ENCODE measurements at places on chromosomes 5 and 9.

DNA sequence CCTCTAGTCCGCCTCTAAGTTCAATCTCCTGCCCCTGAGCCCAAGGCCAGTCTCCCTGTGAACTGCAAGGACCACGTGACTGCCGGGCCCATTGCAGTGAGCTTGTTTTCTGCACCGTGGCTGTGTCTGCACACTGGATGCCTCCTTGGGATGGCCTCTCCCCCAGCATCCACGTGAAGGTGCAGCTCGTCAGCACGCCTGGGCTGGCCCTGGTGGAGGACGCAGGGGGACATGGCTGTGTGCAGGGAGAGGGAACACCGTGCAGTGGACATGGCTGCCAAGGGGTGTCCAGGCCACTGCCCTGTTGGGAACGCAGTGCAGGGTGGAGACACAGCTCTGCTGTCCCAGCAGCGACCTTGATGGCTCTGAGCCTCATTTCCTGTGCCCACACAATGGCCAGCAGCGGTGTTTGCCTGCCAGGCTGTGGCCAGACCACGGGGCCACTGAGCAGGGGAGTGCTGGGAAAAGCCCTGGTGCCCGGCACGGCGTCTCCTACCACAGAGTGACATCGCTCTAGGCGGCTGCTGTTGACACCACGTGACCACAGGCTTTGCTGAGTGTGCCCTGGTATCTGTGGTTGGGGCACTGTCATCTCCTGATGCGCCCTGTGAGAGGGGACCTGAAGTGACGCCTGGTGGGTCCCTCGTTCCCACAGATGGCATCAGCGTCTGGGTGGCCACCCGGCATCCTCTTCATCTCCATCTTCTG lies 26.9 kb upstream of the EXOC3 start:
- no peak for DNase-seq

DNA sequence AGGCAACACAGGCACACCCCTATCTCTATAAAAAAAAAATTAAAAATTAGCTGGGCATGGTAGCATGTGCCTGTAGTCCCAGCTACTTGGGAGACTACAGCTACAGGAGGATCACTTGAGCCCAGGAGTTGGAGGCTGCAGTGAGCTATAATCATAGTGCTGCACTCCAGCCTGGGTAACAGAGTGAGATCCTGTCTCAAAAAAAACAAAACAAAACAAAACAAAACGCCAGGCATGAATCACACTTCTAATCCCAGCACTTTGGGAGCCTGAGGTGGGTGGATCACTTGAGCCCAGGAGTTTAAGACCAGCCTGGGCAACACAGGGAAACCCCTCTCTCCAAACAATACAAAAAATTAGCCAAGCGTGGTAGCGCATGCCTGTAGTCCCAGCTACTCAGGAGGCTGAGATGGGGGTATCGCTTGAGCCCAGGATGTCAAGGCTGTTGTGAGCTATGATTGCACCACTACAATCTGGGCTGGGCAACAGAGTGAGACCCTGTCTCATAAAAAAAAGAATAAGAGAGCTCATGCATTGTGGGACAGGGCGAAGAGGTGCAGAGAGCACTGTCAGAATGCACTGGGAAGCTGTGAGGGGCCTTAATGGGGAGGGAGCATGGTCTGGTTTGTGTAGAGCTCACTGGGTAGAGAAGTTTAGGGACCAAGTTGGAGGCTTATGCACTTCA lies 8.4 kb upstream of the SAP30L start:
- no peak for DNase-seq

DNA sequence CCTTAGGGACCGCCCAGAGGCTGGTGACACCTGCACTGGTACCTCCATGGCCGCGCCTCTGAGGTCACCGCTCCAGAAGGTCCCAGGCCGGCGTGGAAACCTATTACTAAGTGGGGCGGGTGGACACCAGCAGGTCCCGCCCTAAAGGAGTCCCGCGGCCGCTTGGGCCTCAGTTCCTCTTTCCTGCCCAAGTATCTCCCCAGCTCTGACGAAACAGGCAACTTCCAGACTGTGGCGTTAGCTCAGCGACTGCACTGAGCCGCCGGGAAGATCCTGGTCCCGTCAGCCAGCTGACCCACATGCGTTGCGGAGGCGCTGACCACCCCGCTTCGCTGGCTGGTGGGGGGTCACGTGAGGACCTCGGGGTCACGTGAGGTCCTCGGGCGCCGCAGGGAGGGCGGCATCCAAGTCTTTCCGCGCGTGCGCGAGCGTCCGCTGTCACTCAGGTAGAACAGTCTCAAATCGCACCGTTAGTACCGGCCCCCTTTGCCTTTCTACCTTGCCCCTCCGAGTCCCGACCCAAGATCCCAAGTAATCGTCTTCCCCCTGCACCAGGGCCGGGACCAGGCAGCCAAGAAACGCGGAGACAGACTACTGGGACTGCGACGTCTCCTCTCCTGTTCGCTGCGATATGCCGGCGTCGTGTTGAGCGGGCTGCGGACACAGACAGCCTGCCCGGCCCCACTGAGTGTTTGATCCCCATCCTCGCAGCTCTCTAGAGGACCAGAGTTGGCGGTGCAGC lies 53.7 kb upstream of the KDM4C start:
- peak; percentile 98 for DNase-seq

DNA sequence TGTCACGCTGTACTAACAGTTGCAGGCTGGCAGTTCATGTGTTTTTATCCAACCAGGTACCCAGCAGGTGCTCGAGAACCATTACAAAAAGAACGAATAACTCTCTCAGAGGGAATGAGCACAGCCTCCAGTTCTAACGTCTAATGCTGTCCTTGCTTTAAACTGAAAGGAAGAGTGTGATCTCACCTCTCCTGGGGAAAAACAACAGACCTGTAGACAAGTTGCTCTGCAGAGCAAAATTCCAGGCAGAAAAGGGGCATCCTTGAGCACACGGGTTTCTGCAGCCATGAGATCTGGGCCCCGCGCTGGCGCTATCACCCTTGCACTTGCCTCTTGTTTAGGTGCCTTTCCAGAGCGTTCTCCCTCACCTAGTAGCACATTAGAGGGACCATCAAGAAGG lies 92.5 kb upstream of the DNAH5 start:
- no peak for DNase-seq

DNA sequence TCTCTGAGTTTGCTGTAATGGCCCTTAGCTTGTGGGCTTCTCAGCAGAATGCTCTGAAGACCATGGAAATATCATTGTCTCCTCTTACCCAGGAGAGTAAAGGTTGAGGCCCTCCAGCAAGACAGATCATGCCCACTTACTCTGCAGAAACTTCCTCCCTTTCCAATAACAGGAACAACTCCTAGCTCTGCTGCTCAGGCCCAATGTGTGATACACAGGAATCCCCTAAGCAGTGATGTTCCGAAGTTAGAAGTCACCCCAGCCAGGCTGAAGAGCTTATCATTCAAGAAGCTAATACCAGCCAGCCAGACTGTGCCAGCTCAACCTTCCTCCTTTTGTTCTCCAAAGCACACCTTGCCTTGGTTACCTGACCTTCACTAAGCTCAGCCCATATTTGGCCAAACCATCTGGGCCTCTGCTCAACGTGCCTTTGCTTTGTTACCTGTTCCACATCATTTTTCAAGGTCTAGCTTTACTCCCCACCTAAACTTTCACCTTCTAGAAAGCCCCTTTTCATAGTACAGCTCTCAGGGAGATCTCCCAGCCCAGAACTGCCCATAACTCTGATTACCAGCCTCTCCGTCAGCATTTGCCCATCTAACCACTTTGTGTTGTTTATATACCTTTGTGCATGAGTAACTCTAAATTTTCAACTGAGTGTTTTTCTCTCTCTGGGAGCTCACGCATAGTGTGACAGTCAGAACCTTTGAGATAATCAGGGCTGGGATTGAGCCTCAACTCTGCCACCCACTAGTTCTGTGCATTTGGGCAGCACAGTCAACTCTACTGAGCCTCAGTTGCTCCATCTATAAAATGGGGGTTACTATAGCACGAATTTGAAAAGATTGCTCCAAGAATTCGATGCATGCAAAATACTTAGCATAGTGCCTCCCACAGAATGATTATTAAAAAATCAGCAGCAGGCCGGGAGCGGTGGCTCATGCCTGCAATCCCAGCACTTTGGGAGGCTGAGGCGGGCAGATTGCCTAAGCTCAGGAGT lies 107.6 kb upstream of the CPEB4 start:
- peak; percentile 44 for DNase-seq

- DNase-seq, result peak; percentile 90
These were observed 8.2 kb upstream of the ELL2 start for GRCh38 chr5:95969651-95970358.

DNA sequence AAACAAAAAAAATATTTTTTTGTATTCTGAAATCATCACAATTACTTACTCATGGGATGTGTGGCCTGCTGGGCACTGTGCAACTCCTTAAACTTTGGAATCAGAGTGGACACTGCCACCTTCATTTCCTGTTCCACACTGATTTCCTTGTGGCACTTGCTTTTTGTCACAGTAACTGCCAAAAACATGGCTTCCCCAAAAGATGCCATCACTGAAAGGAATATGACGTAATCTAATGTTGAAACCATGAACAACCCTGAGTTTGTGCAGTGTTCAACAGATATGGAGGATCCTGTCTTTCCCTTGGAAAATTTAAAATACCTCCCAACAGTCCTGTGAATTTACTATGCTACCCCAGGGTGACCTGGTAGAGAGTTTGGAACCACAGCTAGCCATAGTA lies 12.6 kb upstream of the IL12B start:
- peak; percentile 73 for DNase-seq

DNA sequence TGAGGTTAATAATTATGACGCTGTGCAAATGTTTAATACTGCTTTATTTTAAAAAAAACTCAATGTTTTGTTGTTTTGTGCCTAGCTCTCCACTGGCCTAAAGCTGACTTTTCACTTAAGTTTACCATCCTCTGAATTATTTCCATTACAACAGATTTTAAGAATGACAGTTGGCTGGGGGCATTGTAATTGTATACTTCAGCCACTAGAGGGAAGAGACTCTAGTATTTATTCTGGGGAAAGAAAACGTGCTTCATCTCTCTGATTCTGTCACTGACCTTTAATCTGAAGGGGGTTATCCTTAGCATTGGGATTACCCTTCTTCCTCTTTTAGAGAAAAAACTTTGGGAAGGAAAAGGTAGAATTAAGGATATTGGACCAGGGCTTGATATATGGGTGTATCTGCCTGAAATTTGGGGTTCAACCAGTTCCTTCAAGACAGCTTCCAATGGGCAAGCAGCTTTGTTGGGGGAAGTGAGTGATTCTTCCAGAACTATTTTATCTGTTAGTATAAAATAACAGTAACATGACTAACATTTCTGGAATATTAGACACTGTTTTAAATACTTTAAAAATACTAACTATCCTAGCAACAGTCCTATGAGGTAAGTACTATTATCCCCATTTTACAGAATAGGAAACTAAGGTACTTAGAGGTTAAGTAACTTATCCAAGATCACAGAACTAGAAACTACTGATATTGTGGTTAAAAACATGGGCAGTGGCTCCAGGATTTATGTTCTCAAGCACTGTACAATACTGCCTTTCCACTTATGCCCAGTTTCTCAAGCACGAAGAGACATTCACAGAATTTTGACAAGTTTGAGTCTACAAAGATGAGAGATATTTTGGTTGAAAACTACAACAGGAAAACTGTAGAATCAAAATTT lies 208.4 kb downstream of the CD180 start:
- peak; percentile 32 for DNase-seq

GRCh38 chr5:112253478-112254250 lies 165.4 kb downstream of the EPB41L4A start:
- no peak for DNase-seq

DNA sequence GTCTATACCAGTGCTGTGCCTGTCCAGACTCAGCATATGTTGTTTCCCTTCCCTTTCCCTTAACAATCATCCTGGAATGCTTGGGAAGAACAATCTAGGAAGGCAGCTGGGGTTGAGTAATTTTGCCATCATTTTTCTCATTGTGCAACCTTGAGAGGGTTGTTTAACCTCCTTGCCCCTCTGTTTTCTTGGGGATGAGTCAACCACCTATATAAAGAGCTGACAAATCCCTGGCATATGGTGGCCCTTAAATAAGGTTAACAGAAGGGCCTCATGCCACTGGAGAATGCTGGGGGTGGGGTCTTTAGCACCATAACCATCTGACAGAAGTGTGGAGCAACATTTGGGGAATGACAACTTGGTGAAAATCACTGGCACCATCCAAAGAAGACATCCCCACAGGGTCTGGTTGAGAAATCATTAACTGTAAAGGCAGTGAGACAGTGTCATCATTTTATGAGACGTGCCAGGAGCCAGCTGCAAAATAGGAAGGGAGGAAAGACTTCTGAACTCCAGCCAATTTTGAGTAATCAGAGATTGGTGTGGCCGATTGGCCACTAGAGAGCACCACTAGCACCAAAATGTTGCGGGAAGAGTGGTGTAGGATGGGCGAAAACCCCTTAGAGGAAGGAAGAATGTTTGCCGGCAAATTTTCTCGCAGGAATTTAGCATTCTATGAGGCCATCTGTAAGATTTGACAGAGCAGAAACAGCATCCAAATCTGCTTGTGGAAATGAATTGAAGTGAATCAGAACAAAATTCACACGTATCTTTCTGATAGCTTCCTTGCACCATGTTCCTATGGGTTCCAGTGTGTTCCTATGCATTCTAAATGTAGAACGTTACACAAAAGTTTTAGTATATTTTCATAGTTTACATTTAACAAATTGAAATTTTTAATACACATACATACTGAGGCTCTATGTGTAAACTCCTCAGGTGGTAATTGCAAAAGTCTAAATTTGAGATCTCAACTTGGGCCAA lies 113.8 kb downstream of the MSX2 start:
- no peak for DNase-seq

DNA sequence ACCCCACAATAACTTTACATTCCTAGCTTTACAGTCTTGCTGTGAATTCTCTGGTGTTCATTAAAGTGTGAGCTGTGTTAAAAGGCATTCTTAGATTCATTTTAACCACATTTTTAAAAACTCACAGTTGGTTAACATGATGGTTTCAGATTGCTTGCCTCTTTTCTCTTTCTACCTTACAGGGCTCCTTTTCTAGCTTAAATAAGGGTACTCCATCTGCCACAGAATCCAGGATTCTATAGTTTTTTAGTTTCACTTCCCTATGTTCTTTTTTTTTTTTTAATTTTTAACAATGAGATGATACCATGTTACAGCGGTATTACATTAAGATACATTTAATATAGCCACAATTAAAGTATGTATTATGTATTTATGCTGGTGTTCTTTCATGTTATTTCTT lies 3.9 kb upstream of the FBXO4 start:
- no peak for DNase-seq

DNA sequence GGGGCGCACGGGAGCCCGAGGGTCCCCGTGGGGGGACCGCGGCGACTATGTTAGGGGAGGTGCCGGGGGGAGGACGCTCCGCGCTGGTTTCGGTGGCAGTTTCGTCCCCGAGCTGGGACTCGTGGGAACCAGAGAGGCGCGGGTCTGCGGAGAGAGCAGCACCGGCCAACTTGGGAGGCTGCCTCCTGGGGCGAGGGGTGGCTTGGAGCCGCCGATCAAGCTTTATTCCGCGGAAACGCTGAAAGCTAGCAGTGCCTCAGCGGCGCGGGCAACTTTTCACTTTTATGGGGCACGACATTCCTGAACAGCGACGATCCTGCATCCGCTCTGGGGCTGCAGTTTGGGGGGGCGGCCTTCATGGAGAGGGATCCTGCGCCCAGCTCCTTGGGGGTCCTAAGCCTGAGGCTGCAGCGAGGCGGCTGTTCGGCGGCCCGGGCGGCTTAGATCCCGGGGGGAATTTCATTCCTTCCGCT lies 369 bp downstream of the OCLN start:
- no peak for DNase-seq

GRCh38 chr5:16702964-16703363 lies 86.2 kb upstream of the RETREG1 start:
- no peak for DNase-seq

- DNase-seq, result no peak
These were observed 66.5 kb upstream of the SMIM15 start for GRCh38 chr5:61228691-61229280.

Data from inflammatory macrophage treated with lipopolysaccharide for 4 hours (primary cell).